ENCODE measurements at places on chromosomes 12 and 14. TPM values are rescaled to one million over a fixed set of nuclear protein-coding genes. Genes with fewer than 3 reads are reported as not detected.

KRT73 gene
- total RNA-seq: not detected

RAD9B gene
- 2.0 TPM for total RNA-seq

CCDC184 gene
- total RNA-seq: not detected

TCL1B gene
- not detected for total RNA-seq

SDR9C7 gene
- not detected for total RNA-seq

MNAT1 gene
- total RNA-seq: 45.7 TPM

KRT80 gene
- 12.0 TPM for total RNA-seq

ULK1 gene
- total RNA-seq: 8.1 TPM

- DNase-seq: no peak
Observed at GRCh38 chr12:53975479-53976152, 862 bp upstream of the HOTAIR start.

- no peak for DNase-seq
Observed at GRCh38 chr12:32587581-32588495, 91.3 kb upstream of the DNM1L start.

- DNase-seq: no peak
Observed at GRCh38 chr14:99265571-99265970, 6.4 kb downstream of the BCL11B start.

- no peak for DNase-seq
Observed at GRCh38 chr12:114924946-114925475, 241.0 kb upstream of the TBX3 start.

- no peak for DNase-seq
Observed at GRCh38 chr12:104799458-104799857, 158.6 kb downstream of the SLC41A2 start.

GRCh38 chr12:67394550-67394949, 125.4 kb downstream of the CAND1 start:
- peak; percentile 86 for DNase-seq

- no peak for DNase-seq
Observed at GRCh38 chr14:76877871-76878270, 51.7 kb downstream of the LRRC74A start.

- no peak for DNase-seq
Observed at GRCh38 chr12:56834886-56835285, 71.8 kb downstream of the HSD17B6 start.

DNA sequence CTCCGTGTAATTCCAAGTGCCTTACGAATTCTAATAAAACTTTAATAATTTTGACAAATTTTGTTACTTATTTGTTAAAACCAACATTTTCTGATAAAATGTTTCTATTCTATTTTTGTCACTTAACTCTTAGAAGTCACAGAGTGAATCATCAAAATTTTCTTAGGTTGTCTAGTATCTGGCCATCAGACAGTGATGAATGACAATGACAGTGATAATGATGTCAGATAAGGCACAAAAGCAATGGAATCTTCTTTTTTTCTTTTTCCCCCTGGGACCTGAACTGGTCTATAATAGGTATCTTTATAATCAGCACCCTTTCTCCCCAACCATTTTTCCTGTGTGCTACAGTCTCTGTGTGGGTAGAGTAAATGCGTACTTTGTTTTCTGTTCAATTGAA, 407.3 kb downstream of the SOX5 start:
- no peak for DNase-seq

- DNase-seq: no peak
Observed at GRCh38 chr14:60515511-60516289, 6.8 kb downstream of the SIX6 start.

DNA sequence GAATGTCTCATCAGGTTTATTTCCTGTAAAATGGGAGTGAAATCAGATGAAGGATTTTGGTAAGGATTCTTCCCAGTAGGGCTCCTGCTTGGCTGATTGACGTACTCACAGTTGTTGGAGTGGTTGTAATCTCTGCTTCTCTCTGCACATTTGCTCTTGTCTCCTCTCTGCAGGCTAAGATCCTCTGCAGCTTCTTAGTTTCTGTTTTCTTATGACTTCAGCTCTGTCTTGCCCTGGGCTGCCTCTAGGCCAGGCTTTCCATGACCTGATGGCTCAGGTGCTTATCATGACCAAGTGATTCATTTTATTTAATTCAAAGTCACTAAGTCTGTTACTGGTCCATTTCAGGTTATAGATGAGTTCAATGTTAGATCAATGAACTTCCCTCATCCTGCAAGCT, 394.5 kb upstream of the DDHD1 start:
- DNase-seq: no peak

- peak; percentile 79 for DNase-seq
Observed at GRCh38 chr12:52879394-52880351, 25.2 kb downstream of the KRT8 start.

DNA sequence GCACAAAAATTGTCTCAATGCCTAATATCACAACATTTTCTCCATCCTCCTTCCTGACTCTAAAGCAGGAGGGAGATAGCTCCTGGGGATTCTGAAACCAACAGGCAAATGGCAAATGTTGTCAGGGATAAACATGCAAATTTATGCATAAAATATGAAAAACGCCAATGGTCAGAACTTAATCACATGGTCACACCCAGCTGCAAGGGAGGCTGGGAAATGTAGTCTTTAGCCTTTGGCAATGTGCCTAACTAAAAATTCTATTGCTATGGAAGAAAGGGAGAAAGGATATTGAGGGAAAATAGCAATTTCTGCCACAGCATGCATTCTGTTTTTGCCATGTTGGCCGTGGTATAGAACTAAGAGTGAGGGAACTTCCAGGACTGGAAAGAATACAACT, 11.7 kb upstream of the OASL start:
- DNase-seq: no peak

GRCh38 chr12:95687937-95688336, 102.6 kb downstream of the NTN4 start:
- DNase-seq: no peak

DNA sequence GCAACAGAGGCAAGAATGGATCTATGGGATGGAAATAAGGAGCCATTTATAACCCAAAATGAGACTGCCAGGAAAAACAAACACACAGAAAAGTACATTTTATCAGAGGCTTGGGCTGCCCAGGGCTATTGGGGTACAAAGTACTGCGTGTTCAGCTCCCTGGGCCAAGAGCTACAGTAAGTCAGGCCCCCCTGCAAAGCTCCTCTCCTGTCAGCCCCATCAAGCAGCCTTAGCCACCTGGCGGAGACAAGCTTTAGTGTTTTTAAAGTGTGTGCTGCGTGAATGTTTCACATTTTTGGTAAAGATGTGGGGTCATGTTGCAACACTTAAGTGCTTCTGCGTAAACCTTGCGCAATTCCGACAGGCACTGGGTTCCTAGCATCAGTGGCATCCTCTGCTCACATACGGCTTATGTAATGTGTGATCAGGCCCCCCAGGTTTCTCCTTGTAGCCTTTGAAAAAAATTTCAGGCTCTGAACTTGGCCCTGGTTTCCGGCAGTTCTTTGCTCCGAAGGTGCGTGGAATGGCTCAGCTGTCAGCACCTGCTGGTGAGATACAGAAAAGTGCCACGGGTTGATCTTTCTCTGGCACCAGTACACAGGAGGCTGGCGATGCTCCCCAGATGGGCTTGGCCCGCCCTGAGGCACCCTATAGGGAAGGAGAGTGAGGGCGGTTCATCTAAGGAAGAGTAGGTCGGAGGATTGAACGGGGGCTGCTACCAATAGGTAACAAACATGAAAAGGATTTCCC, 198.7 kb upstream of the EEA1 start:
- no peak for DNase-seq

GRCh38 chr12:12909228-12909994, 18.0 kb downstream of the GPRC5A start:
- no peak for DNase-seq

GRCh38 chr12:120940799-120941198, 36.6 kb upstream of the SPPL3 start:
- peak; percentile 24 for DNase-seq

- DNase-seq: peak; percentile 47
Observed at GRCh38 chr14:101408077-101408831, 153.0 kb upstream of the DIO3 start.

GRCh38 chr12:102769323-102769916, 147.6 kb downstream of the PAH start:
- DNase-seq: peak; percentile 23

DNA sequence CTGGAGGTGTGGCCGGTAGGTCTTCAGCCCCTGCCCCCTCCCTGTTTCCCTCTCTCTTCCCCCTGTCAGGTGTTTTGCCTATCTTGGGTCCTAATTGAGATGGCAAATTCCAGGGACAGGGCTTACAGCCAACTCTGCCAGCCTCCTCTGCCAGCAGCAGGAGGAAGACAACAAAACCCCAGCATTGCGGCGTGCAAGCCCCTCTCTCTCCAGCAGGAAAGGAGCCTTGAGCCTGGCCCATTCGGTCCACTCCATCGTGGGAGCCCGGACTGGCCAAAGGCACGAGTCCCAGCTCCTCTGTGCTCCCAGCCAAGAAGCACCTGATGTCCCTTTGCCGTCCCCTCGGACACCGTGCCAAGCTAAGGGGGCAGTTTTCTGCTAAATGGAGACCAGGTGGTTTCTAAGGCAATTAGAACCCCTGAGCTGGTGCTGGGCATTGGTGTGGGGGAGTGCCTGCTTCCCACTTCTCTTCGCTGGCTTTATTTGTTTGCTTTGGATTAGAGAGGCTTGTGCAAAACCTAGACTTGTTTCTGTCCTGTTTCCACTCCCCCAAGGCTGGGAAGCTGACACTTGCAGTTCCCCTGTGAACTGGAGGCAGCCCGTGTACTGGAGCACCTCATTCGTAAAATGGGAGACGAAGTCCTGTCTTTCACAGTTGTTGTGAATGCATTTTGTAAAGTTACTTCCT, 57.1 kb upstream of the LHX5 start:
- DNase-seq: no peak

DNA sequence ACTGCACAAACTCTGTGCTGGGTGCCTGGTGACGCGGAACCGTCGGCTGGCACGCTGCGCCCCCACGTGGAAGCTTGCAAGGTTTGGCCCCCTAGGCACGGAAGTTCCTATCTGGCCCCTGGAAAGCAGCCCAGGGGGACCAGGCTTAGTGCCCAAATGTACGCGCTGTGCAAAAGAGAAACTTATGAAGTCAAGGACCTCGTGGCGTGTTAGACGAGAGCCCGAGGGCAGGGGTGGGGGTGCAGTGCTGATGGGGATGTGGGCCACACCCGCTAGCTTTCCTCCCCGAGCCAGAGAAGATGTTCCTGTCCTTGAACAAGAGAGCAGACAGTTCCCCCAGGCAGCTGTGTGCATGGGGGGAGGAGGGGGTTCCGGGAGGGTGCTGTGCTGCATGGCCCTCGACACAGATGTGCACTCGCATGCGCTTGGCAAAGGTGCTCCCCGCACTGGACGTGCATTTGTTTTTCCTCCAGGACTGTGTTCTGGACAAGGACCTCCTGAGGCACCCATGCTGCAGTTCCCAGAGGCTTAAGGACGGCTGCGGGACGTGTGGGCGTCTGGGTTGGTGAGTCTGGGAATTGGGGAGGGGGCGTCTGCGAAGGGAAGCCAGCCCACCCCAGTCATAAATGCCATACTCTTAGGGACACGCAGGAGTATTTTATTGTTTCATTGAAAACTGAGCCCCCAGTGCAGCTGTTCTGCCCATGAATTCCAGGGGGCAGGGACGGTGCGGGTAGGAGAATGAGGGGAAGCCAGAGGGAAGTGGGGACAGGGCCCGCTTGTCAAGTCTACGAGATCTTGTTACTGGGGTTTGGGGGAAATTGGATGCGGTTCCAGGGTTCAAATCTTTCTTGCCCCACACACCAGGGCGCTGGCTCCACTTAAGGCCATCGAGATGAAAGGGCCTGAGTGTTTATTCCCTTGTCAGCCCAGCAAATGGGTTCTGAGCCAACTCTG, 80.0 kb downstream of the NTF3 start:
- DNase-seq: peak; percentile 37

Measured in MG63 (cell line).